Adrenal gland (tissue), 19 donors: ENCODE measurements at places on chromosomes 3 and 15.

DNA sequence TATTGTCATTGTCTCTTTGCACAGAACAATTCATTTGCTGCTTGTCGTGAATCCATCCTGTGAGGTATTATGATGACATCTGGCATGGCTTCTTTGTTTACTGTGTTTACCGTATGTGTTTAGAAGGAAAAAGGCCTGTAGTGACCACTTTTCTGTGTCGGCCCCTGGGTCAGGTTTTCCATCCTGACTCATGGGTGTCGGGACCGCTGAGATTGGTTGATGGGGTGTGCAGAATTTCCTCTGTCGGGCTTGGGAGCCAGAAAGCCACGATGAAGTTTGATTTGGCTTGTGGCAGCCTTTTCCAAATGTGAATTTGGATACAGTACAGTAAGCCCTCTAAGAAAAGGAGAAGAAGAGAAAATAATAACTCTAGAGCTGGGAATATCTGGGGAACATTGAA, 113.5 kb downstream of the FNDC3B start:
- DNase-seq, result peak; percentile 70

- DNase-seq, result peak; percentile 23
Measured at GRCh38 chr15:91224755-91225380, 124.8 kb downstream of the SV2B start.

DNA sequence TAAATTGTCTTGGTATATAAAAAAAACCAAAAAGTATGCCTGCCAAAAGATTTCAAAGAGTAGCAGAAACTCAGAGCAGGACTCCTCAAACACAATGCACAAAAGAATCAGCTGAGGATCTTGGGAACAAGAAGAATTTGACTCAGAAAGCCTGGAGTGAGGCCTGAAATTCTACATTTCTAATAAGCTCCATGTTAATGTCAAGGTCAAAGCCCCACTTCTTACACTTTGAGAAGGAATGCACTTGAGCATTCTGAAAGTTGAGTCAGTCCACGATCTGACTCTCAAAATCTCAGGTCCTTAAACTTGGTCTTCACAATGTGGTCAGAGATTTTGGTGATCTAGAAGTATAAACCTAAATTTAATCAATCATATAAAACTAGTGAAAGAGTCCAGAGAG, 910.0 kb upstream of the GBE1 start:
- DNase-seq, result no peak

DNA sequence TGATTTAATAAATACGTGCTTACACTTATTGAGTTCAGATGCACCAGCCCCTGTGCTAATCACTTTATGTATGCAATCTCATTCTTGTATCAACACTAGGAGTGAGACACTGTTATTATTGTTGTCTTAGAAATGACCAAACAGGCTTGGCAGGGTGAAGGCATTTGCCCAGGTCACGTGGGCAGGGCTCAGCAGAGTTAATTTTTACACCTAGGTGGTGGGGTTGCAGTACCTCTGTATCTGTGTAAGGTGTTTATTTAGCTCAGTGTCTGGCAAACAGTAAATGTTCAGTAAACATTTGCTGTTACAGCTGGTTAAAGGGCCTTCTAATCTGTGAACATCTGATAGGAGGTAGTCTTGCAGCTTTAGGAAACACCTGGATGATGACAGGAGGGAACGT, 200.0 kb downstream of the CACNA2D3 start:
- DNase-seq, result no peak

DNA sequence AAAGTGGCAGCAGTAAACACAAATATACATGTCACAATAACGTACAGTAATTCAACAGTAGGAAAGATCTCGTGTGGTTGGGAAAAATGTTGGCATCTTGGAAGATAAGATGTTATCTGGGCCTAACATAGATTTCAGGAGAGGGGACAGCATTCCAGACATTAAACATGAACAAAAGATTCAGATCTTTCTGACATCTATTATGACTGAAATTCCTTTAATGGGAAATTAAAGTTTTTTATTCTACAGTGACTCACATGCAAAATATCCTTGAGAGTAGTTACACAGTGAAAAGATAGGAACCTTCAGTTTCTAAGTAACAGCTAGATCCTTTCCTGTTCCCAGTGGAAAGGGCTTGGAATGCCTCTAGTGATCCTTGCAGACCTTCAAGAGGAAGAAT, 9.2 kb downstream of the NDUFB5 start:
- no peak for DNase-seq

DNA sequence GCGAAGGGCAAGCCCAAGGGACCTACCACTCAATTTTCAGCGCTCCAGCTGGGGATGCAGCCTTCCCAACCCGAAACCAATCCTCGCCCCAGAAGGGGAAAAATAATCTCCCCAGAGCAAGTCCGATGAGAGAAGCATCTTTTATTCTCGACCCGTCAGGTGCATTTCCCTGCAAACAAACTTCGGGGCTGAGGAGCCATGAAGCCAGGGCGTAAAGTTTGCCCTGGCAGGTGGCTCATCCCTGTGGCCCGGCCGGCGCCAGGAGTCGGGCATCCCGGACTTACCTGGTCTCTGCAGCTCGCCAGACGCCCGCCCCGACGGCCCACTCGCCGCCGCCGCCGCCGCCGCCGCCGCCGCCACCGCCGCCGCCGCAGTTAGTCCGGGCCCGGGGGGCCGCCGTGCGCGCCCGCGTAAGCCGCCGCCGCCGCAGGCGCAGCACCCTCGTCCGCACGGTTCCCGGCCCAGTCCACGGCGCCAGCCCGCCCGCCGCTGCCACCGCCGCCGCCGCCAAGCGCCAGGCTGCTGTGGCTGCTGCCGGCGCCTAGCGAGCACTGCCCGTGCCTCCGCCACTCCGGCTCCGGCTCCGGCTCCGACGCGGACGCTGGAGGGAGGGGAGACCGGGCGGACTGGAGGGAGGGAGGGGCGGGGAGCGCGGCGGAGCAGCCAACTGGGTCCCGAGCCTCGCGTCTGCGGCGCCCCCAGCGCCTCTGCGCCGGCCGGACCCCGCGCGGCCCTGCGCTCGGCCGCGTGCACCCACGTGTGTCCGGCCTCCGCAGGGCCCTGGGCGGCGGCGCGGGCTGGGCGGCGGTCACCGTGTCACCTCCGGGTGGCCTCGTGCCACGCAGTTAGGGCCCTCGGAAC, at the start of gene CNTN3:
Gene CNTN3 (minus strand): TSS at position 553 of the 861 bp plus-strand sequence. CDS start 93,547 bp downstream, outside the sequence.
- DNase-seq, result no peak

DNA sequence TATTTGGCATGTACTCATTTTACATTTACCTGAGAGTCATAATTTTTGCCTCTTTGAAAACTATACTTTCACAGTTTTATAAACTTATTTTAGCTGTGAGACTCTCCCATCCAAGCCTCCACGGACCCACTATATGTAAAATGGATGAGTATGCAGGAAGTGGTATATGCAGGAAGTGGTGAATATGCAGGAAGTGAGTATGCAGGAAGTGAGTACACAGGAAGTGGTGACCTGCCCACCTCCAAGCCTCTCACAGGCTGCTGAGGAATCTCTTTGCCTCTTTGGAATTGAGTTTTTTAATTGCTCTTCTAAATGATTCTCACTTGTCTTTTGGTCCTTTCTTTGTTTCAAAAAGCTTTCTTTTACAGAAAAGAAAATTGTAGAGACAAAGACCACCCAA, 85.2 kb downstream of the KBTBD8 start:
- no peak for DNase-seq

GRCh38 chr3:188220097-188220788, 66.3 kb downstream of the LPP start:
- no peak for DNase-seq

DNA sequence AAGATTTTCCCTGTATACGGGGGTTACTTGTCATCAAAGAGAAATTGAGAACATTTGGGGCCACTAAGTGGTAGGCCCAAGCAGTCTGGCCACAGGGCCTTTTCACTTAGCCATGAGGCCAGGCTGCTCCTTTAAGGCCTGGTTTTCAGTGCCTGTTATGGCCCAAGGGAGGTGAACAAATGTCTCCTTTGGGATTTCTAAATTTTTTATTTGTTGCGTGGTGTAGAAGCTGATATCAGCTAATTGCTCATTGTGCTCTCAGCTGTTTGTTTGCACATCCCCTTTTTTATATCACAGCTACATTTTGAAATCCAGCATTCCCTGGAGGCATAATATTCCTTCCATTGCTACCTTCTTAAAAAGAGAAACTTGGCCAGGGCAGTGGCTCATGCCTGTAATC, 48.5 kb downstream of the RLBP1 start:
- no peak for DNase-seq

DNA sequence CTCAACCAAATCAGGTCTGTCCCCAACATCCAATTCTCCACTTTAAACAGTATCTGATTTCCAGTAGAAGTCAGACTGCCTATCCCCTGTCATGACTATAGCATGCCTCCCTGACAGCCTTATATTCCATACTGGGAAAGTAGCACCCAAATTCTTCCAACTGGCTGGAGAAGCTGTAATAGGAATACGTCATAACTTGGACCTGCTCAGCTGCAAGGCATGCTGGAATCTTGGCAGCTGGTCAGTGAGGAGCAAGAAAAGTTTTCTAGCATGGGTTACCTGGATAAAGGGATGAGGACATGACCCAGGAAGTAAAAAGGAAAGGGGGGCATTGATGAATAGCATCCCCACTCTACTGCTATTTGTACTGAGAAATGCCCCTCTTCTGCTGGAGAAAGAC, 8.9 kb downstream of the SEMA5B start:
- no peak for DNase-seq

- DNase-seq, result peak; percentile 4
Measured at GRCh38 chr3:46668591-46668990, 24.9 kb downstream of the ALS2CL start.

- no peak for DNase-seq
Measured at GRCh38 chr3:134567605-134568004, 81.7 kb downstream of the CEP63 start.

DNA sequence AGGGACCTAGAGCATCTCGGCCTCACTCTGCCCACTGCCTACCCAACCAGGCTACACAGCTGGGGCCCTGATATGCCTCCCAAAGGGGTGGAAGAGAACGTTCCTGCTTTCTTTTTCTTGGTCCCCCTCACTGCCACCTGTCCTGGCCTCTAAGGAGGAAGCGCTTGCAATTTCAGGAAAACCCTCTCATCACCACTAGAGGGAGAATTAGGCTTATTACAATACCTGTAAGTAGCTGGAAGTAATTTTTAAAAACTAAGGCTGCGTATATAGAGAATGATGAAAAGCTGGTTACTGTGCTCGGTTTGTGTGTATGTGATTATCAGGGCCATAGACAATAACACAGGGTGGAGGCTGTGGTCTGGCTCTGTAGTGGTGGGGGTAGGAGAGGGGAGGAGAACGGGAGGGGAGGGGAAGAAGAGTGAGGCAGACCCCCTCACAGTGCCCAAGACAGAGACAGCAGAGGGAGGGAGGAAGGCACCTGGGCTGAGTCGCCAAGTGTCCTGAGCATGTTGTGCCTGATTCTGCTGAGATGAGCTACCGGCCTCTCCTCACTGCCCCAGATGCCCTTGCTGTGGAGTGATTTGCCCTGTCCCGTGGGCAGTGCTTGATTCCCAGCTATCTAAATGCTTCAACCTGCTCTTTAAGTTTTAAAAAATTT, 3.3 kb downstream of the GABRG3 start:
- no peak for DNase-seq

DNA sequence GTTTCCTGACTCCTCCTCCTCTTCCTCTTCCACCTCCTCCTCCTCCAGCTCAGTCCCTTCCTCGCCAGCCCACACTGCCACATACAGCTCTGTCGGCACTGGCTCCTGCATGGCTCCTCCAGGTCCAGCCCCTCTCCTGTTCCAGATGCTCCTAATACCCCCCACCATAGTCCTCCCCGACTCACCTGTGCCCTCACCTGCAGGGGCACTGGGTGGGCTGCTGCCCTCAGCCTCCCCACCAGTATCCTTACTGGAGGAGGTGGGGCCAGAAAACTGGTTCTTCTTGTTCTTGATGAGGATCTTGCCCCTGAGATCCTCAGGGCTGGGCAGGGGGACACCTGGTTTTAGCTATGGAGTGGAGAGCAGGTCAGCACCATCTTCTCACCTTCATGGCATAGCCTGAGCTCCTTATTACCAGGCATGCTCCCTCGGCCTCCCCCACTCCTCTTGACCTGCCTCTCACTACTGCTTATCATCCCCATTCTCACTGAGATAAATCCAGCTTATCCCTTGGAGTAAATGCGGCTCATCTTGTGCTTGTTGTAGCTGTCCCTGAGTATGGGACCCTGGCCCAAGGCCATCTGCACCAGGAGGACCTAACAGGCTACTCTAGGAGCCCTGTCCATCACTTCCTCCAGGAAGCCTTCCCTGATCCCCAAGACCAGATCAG, 11.0 kb downstream of the PLCB2 start:
- no peak for DNase-seq

DNA sequence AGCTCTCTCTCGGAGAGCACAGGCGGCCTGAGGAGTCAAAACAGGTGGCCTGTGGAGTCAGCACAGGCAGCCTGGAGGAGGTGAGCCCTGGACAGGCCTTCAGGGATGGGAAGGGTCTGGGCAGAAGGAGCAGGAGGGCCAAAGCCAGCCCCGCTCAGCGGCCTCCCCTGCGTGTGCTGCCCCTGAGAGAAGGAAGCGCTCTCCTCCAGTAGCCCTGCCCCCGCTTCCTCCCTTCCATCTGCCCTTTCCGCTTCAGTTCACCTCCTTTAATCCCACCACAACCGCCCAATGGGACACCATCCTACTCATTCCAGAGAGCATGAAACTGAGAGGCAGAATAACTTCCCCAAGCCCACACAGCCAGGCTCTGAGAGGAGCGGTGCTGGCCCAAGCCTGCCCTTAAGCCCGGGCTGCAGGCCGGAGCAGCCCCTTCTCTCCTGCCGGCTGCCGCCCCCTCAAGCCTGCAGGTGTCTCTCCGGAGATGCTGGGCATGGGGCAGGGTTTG, 3.2 kb upstream of the NR2E3 start:
- DNase-seq, result no peak

DNA sequence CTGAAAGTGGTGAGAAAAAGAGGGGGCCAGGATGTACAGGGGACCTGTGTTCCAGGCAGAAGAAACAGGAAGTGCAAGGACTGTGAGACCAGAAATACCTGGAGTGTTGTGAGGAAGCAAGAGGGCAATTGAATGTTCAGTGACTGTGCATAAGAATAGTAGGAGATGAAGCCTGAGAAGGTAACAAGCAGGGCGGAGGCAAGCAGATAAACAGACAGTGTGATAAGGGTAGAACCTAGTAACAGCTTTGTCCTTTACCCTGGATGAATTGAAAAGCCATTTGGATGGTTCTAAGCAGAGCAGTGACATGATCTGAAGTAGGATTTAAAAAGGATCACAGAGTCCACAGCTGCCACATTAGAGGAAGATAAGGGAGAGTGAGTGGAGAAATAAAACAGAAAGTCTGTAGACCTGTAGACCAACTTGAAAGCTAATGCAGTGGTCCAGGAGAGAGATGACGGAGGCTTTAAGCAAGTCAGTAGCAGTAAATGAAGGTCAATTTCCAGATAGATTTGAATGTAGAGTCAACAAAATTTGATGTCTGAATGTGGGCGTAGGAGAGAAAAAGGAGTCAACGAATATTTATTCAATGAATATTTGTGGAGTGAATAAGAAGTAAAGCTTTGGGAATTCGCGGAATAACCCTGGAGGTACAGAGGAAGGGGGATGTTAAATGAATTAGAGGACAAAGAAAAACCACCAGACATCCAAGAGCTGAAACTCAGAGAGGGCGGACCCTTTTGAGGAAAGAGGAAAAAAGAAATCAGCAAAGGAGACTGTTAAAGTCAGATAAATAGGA, 4.2 kb upstream of the PLOD2 start:
- DNase-seq, result no peak

DNA sequence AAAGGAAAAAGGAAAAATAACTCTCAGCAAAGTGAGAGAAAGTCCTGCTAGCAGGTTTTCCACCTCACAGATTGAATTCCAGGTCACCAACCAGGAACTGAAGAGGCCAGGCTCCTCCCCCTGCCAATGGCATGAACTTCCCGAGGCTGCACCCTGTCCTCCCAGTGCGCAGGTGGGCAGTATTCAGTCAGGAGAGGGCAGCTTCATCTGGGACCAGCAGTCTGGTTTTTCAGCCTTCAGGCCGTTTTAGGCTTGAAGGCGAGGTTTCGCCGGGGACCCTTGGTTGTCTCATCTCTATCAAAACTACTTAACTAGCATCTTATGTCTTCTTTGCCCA, 41.2 kb downstream of the TRAT1 start:
- no peak for DNase-seq
